Right hindlimb (tissue), 1 donor: ENCODE measurements at places on chromosomes 12 and 14.

- no peak for DNase-seq
Measured at GRCh38 chr12:79885911-79886490, 48.9 kb downstream of the PPP1R12A start.

GRCh38 chr14:50670196-50670865 lies 2.2 kb upstream of the SAV1 start:
- no peak for DNase-seq

GRCh38 chr12:76720068-76720467 lies 43.8 kb upstream of the ZDHHC17 start:
- DNase-seq: no peak

DNA sequence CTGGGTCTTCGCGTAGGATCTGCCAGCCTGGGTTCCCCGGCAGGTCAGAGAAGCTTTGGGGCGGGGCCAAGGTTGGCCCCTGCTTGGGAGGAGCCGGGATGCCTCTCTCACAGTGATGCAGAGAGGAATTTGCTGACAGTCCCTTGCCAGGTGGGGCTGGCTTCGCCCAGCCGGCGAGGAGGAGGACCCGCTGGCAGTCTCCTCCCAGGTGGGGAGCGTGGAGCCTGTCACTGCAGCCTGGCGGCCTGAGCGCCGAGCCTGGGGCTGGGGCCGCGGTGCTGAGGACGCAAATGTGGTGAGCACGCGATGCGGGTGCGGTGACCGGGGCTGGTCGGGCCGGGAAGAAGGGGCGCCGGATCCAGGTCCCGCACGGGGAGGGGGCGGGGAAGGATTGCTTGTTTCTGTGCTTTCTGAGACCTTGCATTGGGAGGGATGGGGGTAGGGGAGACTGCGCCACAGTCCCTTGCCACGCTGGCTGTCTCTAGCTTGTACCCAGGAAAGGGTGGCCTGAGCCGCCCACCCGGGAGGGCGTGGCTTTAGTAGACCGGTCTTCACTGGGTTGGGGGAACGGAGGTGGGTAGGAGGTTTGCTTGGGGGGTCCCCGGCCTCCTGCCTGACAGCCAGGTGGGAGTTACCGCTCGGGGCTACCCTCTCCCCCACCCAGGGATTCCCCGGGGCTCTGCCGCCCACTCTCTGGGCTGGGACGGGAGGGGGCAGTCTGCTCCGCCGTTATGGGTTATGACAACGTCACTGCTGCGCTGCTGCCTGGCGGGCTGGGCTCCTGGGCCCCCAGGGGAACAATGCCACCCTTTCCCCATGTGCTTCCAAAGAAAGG lies at the start of gene TMEM63C:
Gene TMEM63C, plus strand, starts transcription at position 196 of the 835 bp plus-strand sequence. CDS start 37,016 bp downstream, outside the sequence.
- peak; percentile 60 for DNase-seq

DNA sequence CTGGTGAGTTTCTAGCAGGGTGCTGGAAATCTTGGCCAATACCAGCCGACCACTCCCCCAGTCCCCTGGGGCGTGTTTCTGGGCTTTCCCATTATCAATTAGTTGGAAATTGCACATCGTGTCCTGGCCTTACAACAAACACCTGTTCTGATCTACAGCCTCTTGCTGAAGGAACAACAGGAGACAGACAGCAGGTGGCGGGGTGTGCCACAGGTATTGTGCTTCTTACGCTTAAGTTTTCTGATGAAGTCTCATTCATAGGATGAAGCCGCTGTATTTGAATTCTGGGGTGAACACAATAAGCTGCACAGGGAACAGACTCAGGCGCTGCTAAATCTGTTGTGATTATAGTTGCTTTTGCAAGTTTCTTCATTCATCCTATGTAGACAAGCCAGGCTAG lies 703 bp downstream of the HIGD1C start:
- no peak for DNase-seq

DNA sequence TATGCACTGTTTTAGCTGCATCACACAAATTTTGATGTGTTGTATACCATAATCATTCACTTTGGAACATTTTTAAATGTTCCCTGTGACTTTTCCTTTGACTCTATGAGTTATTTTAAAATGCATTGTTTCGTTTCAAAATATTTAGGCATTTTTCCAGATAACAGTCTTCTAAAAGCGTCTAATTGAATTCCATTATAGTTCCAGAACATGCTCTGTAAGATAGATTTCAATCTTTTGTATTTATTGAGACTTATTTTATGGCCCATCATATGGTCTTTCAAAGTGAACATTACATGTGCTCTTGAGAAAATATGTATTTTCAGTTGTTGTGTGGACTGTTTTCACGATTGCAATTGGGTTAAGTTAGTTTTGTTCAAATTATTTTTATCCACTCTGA lies 98.7 kb upstream of the ARHGAP5 start:
- DNase-seq: no peak

- DNase-seq: no peak
Measured at GRCh38 chr14:35441160-35441559, 36.6 kb upstream of the NFKBIA start.

DNA sequence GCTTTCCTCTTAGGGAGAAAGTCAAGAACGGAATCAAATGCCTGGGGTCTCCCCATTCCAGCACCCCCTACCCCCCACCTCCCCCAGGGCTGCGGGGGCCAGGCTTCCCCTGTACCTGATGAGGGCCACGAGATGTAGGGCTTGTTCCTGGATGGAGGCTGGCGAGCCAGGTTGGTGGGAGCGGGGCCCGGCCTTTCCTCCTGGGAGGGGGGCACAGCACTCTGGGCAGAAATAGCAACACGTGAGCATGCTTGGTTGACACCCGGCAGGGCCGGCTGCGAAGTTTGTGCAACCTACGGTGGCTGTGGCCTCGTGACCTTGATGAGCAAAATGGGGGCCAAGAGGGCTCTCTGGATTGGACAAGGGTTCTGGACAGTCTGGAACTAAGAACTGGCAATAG lies 15.7 kb downstream of the AMN start:
- DNase-seq: no peak

DNA sequence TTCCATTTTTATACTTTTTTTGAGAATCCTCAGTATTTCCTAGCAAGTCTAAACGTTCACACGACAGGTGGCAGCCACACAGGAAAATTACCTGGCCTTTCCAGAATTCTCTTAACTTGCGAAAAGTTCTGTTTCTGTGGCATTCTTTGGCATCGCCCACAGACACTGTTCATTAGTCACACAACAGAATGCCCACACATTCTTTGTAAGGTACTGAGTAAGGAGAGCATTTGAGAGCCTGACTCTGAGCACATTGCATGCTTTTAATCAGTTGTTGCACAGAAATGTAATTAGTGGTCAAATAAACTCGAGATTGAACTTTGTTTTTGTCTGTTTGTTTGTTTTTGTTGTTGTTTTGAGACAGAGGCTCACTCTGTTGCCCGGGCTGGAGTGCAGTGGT lies 52.4 kb downstream of the LMNTD1 start:
- no peak for DNase-seq

- no peak for DNase-seq
Measured at GRCh38 chr12:3177778-3178425, 100.7 kb downstream of the TSPAN9 start.

GRCh38 chr12:105754313-105754712 lies 384.4 kb downstream of the NUAK1 start:
- no peak for DNase-seq

DNA sequence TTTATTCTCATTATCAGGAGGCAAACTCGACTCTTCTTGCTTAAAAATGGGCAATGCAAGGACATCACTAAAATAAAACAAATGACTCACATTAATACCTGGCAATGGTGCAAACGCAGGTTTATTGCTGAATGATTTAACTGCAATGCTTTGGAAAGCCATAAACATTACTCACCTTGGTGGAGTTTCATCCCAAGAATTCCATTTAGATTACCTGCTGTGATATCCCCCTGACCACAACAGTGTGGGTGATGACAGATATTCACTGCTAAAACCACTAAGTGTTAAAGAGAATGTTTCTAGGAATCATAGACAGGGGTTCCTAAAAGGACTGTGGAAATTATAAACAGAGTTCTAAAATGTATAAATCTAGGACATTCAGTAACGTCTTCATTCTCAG lies 35.3 kb upstream of the CSRNP2 start:
- no peak for DNase-seq

DNA sequence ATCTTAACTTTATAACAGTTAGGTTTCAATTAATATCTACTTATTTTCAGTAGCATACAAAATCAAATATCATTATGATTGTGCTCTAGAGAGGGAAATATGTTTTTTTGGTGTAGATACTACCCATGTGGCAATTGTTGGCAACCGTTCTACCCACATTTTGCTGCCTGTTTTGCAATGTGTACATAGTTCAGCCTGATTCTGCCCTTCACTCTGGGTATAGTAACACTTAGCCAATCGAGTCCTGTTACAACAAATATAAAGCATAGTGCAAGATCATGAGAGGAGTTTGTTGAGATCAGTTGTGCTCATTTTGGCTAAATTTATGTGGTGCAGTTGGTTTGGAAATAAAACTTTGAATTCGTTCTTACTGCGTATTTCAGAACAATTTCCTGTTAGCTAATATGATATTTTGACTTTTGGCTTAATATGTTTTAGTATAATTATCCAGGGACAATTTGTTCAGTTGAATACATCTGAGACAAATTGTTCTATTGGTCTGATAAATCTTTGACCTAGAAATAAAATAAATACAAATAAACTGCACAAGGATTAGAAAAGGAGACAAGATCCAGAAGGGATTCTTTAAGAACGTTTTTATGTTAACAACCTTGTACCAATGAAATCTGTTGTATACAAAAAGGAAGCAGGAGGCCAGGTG lies 76.9 kb downstream of the ATF7IP start:
- no peak for DNase-seq

DNA sequence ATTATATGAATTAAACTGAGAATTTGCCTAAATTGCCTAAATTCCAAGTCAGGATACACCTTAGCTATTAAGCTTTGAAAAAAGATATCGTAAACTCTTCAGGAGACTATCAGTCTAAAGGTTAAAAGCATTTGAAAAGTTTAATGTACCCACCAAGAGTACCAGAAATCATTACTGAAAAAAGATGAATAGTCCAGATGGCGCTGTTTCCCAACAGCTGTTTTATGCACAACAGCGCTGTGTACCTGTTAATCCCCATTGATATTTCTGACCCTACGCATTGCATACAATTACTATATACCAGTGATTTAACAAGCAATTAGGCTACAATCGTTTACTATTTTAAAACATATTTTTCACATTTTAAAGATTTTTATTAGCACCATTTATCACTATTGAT lies 185.0 kb downstream of the PLCZ1 start:
- DNase-seq: no peak

- DNase-seq: no peak
Measured at GRCh38 chr12:88556213-88556774, 24.0 kb downstream of the KITLG start.

DNA sequence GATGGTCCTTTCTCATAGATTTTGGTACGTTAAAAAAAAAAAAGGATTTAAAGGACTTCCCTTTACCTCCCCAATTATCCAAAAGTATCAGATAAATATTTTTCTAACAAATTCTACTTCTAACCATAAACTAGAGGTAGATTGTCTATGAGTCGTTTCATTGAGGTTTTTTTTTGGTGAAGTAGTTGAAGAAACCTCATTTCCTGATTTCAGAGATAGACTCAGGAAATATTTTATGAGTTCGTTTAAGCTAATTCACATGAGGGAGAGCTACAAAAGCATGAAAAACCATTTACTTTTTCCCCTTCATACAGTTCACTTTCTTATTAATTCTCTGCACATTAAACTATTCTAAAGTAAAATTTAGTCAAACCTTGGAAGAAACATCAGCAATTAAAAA lies 112.5 kb downstream of the RALGAPA1 start:
- no peak for DNase-seq

DNA sequence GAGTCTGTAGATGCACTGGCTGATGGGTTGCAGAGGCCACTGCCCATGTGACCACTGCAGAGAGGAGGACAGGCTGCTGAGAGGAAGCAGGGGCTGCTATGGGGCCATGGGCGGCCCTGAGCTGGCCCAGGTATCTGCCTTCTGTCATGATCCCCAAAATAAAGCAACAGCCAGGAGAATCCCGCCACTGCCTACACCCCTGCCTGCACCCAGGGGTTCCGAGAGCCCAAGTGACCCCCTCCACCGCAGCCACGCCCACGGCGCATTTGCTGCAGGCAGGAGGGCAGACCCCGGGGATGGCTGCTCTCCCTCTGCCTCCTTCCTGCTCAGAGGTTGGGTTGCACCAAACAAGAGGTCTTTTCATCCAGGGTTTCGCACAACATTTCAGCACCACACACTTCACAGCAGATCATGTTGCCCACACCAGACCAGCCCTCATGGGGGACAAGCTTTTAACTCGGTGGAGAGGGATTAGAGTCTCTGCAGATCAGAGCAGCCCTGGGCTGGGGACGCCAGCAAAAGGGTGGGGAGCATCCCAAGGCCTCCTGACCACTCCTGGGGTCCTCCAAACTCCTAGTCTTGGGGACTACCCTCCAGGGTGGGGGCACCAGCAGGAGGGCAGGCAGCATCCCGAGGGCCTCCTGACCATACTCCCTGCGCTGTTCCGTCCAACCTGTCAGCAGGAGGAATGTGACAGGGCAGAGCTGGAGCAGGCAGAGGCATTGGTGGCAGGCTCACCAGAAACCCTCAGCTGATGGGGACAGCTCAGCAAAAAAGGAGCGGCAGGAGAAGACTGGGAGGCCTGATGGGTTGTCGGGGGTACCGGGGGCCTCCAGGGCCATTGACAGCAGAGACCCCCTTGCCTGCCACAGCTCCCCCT lies 14.1 kb downstream of the CCDC85C start:
- DNase-seq: no peak

DNA sequence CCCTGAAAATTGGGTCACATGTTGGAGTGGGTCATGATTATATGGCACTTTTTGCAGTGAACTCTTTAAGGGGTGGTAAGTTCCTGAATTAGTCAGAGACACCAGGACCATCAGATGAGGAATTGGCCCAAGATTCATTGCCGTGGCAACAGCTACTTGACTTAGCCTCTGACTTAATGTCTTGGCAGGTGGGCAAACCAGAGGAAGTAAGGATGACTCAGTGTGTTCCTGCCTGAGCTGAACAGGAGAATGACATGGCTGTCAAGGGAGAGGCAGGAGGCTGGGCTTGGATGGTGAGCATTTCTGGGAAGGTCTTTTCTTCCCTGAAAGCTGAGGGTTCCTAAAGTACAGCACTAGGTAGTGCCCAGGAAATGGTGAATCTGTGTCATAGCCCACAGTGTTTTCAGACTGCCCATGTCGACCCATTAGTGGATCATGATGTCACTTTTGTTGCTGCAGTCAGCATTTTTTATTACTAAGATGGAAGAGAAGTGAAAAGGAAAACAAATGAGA lies 170.1 kb upstream of the PWP1 start:
- peak; percentile 76 for DNase-seq

GRCh38 chr12:80086025-80086424 lies 13.3 kb upstream of the OTOGL start:
- no peak for DNase-seq

DNA sequence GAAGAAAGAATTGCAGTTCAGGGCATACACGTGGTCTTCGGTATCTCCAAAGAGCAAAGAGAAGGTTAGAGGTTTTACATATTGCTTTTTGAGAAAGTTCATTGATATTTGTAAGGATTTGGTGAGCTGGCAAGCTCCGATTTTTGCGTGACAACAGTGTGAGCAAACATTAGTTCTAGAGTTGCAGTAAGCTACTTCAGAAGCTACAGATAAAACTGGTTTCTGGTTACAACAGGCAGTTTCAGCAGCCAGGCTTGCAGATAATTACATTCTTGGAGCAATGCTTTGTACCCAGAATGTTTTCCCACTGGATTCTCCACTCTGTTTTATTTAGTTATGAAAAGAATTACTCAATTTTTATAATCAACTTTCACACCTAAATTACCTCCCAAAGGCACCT lies 28.2 kb downstream of the KLRK1 start:
- DNase-seq: no peak
